ENCODE measurements at places on chromosomes 13 and 19.

DNA sequence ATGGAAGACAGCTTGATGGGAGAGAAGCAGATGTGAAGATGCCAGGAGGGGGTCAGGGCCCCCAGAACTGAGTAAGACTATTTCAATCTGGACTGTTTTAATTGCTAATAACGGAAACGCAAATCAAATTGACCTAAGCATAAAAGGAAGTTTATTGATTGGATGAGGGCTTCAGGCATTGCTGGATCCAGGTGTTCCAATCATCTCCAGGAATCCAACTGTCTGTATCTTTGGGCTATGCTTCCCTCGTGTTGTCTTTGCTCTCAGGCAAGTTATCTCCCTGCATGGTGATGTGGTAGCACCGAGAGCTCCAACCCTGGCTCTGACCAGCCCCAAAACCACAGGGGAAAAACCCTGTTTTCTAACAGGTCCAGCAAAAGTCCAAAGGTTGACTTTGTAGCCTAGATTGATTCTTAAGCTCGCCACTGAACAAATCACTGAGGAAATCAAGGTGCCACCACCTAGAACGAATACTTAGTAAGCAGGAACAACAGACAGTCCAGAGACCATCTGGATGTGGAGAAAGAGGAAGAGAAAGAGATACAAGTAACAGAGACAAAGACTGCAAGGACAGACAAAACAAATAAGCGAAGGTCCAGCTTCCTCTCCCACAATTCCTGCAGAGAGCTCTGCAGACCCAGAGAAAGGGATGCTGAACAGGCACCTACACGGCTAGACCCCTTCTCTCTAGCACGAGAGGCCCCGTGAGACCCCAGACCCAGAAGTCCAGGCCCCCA is 1.2 kb upstream of the C19orf81 start:
- no peak for DNase-seq

- DNase-seq, result no peak
Observed at GRCh38 chr13:63855457-63856118, 2439.9 kb upstream of the PCDH20 start.

DNA sequence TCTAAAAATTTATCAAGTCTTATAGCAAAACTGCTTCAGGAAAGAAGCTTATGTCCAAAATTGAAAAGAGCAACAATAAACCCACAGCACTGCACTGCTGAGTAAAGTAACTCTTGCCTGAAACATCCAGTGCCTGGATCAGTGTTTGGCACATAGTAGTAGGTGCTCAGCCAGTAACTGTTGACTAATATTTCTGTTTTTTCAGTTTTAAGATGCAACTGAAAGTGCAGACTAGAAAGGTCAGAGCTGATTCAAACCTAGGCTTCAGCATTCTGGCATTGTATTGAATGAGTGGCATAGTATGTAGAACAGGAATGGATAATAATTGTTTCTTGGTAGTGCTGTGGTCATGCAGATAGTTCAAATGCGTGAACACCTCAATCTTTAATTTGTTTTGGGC is 67.6 kb downstream of the UBL3 start:
- no peak for DNase-seq

GRCh38 chr19:44718441-44719261 is 19.7 kb downstream of the CEACAM16 start:
- peak; percentile 64 for DNase-seq

DNA sequence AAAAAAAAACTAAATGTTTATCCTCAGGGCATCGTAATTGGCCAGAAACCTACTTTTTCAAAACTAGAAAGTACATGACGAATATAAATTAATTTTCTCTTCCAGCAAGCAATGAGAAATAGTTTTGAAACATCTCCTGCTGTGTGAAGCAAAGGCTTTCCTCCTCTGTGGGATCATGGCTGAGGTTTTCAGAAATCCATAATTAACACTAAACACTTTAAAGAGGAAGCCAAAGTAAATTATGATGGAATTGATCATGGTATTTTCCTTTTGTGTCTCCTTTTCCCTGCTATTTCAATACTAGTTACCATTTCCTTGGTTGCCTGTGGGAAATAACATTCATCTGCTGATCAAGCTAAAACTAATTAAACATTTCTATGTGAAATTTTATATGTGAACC is 1413.8 kb upstream of the PCDH20 start:
- no peak for DNase-seq

DNA sequence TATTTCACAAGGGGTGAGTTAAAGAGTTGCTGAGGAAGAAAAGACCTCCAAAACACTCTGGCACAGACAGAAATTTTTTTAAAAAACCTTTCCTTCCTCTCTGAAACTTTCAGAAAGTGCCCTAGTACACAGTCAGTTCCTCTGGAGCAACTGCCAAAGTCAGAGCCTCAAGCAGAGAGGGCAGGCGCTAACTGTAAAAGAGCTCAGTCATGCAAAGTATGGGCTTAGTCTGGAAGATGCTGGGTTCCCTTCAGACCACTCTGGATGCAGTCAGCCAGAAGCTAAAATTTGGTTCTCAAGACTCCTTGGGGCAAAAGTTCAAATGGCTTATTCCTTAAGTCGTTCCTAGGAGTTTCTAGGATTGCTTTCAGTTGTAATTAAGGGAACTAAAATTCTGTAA is 671.6 kb downstream of the PCDH9 start:
- no peak for DNase-seq

DNA sequence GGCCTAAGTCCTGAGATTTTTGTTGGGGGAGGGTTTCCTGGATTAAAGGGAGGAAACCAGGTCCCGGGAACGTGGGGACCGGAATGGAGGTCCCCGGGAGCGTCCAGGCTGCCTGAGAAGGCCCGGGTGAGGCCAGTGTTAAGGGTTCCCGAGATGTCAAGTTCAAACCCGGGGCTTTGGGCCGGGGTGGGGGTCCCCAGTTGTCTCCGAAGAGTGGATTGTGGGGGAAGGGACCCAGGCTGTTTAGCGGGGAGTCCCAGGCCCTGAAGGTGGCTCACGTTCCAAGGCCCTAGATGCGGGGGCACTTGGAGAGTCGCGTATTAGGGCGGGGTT is 262 bp downstream of the COX7A1 start:
- DNase-seq, result peak; percentile 50

DNA sequence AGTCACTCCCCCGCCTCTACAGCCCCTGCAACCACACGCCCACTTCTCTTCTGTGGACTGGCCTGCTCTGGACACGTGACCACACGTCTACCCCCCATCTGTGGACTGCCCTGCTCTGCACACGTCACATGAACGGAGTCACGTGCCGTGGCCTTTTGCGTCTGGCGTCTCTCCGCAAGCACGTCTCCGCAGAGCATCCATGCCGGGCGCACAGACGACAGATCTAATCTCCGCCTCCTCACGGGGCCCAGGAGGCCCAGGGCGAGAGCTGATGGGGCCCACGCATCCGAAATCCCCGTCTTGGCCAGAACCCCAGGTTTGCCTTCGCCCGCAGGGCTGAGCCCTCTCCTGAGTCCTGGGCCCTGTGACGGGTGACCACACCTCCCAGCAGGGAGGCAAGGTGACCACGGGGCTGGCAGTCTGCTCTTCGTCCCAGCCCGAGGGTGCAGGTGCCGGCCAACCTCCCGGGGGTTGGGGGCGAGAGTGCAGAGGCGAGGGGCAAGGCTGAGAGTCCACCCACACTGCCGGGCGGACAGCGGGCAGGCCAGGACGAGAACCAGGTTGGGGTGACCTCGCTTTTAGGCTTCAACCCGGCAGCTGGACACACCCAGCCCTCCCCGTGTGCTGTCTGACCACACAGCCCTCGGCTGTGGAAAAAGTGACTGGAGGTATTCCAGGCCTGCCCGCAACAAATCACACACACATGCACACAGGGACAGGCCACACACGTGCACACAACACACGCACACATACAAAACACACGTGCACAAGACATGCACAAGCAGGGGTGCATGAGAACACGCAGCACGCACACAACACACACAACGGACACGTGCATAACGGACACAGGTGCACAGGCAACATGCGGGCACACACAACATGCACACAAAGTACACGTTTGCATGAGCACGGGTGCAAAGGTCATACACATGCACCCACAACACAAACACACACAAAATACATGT is 3.9 kb downstream of the SBNO2 start:
- no peak for DNase-seq

GRCh38 chr19:20664901-20665781 is 3.8 kb upstream of the ZNF626 start:
- DNase-seq, result no peak

- no peak for DNase-seq
Observed at GRCh38 chr19:4038661-4039423, 27.9 kb downstream of the ZBTB7A start.

DNA sequence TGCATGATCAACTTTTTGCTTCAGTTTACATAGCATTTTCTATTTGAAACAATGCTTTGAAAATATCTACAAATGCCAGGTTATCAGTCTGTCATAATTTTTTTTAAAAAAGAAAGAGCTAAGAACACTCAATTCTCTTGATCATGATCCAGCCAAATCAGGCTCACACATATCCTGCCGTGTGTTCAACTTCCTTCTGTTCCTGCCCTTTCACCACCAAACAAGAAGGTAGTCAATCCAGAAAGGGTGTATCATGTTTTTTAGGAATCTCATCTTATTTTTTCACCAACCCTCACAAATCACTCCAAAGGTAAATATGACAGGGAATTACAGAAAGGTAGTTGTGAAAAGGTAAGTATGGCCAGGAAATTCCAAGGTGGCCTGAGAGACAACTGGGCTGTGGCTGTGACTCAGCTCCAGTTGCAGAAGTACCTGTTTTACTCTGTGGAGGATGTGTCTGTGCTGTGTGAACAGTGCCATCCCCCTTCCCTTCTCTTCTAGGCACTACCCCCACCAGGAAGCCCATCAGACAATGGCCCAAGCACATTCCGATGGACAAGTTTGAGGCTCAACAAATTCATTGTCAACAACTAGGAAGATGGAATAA is 138.8 kb upstream of the GJB6 start:
- no peak for DNase-seq

DNA sequence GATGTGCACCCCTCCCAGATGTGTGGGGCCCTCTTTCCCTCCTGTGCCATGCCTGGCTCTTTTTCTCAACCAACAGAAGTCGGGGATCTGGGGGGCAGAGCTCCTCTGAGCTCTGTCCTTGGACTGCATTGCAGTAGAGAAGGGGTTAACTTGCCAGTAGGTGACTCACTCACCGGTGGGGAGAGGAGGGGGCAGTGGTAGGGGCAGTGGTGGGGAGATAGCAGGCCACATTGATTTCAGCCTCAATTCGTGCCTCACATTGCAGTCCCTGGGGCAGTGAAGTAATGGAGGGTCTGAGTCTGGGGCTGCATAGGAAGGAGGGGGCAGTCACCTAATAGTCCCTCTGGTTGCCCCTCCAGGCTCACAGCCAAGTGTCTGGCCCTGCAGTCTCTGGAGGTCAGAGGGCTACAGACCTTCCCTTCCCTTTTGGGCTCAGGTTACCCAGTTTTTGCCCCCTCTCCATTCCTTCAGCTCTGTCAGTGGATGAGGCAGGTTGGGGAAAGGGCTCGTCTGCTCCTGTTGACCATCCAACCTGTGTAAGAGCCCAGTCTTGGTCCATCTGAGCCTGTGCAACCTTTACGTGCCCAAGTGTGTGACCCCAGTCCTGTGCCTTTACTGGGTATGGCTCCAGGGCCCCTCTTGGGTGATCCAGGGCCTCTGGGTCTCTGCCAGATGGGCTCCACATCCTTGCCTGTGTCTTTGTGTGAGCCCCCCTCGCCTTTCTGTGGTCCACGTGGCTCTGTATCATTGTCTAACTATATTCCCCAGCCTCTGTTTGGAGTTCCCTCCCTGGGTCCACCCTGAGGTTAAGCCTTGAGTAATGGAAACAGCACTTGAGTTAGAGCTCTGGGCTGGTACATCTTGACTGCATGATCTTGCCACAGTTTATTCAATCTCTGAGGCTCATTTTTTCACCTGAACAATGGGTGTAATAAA is 13.0 kb downstream of the CIC start:
- peak; percentile 65 for DNase-seq

DNA sequence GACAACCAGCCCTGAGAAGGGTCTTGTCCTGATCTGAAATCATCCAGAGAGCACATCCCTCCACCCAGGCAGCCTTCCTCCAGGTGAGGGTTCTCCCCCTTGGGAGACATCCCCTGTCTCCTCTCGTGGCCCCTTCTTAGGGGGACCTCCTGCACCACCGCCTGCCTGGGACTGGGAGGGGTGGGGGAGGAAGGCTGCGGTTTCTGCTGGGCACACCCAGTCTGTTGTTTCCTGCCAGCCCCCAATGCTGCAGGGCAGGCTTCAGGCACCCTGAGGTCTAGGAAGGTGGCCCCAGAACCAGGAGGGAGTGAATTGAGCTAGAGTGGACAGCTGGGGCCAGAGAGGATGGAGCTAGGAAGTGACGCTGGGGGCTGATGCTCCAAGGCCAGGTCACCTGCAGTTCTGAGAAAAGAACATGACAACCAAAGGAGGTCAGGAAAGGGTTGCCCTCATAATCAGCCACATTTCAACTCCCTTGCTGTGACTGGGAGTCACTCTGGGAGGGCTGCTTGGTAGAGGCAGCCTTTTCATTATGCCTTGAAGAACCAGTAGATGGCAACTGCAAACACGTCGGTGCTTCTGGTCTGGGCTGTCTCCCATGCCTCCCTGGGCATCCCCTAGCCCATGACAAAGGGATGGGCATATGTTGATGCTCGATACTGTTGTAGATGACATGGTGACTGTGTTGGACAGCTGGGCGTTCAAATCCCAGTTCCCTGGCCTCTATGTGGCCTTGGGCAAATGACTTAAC is 1.4 kb downstream of the ARHGEF18 start:
- DNase-seq, result no peak

- DNase-seq, result no peak
Observed at GRCh38 chr19:55453511-55454260, 7.8 kb downstream of the ISOC2 start.

GRCh38 chr19:11451871-11452619 is 16.6 kb downstream of the PRKCSH start:
- DNase-seq, result peak; percentile 43

DNA sequence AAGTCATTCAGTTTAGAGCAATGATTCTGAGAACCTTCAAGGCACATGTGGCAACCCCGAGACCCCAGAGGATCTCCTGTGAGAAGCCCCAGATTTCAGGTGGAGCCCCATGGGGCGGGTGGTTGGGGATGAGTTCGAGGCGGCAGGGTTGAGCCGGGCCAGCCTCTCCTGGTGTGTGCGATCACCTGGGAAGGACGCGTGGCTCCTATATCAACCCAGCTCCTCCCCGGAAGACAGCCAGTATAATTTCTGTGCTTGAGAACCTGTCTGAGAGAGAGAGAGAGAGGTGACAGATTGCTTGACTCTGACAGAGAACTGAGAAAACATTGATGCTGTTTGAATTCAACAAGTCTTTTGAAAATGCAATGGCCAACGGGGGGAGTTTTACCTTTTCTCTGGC is 89.0 kb downstream of the TEX29 start:
- DNase-seq, result no peak

GRCh38 chr13:19090495-19090894 is 91.1 kb downstream of the TUBA3C start:
- no peak for DNase-seq
